ENCODE measurements at places on chromosomes 2 and 18. TPM values are rescaled to one million over a fixed set of nuclear protein-coding genes. Genes with fewer than 3 reads are reported as not detected.

CYP1B1 gene
- total RNA-seq, result 105 TPM

TRIM54 gene
- total RNA-seq, result 0.17 TPM

DSG1 gene
- total RNA-seq, result 1.5 TPM

SERPINB11 gene
- total RNA-seq, result not detected

ACMSD gene
- total RNA-seq, result not detected

UGT1A3 gene
- total RNA-seq, result not detected

PROC gene
- 0.99 TPM for total RNA-seq

C2orf78 gene
- not detected for total RNA-seq

SCTR gene
- 0.10 TPM for total RNA-seq

ANKRD23 gene
- total RNA-seq, result 2.6 TPM

RRM2 gene
- 16.6 TPM for total RNA-seq

PLCL1 gene
- total RNA-seq, result 22.0 TPM

RAB6C gene
- total RNA-seq, result 0.44 TPM

ARHGAP15 gene
- 53.1 TPM for total RNA-seq

MYO3B gene
- 0.50 TPM for total RNA-seq

EFEMP1 gene
- total RNA-seq, result 75.2 TPM

PRKAG3 gene
- total RNA-seq, result not detected

PLGLB2 gene
- 4.6 TPM for total RNA-seq

GALNT14 gene
- total RNA-seq, result 4.6 TPM

CCDC138 gene
- total RNA-seq, result 19.4 TPM

CEP68 gene
- 39.2 TPM for total RNA-seq

ALPP gene
- 0.06 TPM for total RNA-seq

TM4SF20 gene
- 0.10 TPM for total RNA-seq

SULT1C4 gene
- 36.0 TPM for total RNA-seq

MC5R gene
- 0.30 TPM for total RNA-seq

GKN2 gene
- not detected for total RNA-seq

SEMA4F gene
- total RNA-seq, result 7.3 TPM

CHST10 gene
- 34.8 TPM for total RNA-seq

TUBA4B gene
- not detected for total RNA-seq

CENPO gene
- 15.1 TPM for total RNA-seq

QPCT gene
- total RNA-seq, result 10.4 TPM

KCNG2 gene
- total RNA-seq, result 1.3 TPM

CCL20 gene
- total RNA-seq, result not detected
